ENCODE measurements at places on chromosomes 13 and 19. TPM values are rescaled to one million over a fixed set of nuclear protein-coding genes. Genes with fewer than 3 reads are reported as not detected.

The ZNF610 gene
- 0.52 TPM for total RNA-seq

The CPB2 gene
- total RNA-seq = not detected

The ZSCAN4 gene
- total RNA-seq = not detected

The CGB8 gene
- total RNA-seq = not detected

The NMRK2 gene
- total RNA-seq = not detected

GRCh38 chr13:35923347-35923746, 207.8 kb downstream of the DCLK1 start:
- DNase-seq = no peak

DNA sequence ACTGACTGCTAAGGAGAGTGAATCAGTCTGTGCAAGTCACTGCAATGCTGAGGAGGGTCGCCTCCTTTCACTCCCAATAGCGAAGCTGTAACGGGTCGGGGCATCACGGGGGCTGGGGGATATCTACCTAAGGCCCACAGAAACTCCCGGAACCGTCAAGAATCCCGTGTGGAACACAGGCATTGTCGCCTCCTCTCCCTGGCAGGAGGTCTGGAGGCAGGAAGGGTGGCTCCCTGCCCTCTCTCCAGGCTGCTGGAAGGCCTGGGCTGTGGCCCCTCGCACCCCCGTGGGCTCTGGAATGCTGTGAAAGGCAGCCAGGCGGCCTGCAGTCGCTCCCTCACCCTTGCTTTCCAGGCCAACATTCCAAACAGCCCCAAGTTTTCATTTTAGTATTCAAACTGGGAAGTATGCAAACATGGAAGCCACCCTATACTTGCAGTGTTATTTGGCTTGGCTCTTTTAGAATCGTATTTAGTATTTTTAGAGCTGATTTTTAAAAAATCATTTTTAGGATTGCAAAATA, 109.4 kb downstream of the CRYL1 start:
- DNase-seq = no peak

DNA sequence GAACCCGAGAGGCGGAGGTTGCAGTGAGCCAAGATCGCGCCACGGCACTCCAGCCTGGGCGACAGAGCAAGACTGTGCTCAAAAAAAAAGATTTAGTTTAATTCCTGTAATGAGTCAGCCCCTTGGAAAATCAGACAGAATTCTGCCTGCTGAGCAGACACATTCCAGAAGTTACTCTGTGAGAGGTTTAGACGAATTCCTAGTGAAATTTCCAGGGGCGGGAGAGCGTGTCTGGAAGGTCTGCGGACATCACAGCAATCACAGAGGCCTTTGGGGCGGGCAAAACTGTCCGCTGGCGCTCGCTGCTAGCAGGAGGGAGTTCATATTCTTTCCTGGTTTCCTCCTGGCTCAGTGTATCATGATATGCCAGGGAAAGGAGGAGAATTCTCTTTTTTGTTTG, 17.5 kb downstream of the MISP start:
- DNase-seq = no peak

GRCh38 chr13:108827646-108828045, 198.2 kb downstream of the MYO16 start:
- DNase-seq = no peak

DNA sequence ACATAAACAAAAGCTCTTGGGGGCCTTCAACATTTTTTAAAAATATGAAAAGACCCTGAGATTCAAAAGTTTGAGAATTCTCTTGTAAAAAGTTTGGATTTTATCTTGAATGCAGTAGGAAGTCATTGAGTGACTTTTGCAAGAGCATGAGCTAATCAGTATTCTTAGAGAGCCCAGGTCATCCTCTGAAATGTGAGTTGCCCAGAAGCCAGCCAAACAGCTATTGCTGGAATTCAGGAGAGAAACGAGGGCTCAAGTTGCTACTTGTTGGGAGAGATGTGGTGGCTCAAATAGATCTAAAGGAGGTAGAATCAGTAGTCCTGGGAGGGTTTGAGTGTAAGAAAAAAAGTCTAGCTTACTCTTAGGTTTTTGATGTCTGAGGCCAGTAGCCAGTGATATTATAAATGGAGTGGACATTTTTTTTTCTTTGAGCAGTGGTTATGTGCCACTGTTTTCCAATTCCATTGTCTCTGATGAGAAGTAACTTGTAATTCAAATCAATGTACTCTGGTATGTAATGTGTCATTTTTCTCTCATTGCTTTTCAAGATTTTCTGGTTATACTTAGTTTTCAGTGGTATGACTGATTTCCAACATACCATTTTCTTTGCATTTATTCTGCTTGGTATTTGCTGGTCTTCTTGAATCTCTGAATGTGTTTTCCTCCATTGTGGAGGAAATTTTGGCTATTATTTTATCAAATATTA, 30.7 kb downstream of the LMO7 start:
- no peak for DNase-seq

DNA sequence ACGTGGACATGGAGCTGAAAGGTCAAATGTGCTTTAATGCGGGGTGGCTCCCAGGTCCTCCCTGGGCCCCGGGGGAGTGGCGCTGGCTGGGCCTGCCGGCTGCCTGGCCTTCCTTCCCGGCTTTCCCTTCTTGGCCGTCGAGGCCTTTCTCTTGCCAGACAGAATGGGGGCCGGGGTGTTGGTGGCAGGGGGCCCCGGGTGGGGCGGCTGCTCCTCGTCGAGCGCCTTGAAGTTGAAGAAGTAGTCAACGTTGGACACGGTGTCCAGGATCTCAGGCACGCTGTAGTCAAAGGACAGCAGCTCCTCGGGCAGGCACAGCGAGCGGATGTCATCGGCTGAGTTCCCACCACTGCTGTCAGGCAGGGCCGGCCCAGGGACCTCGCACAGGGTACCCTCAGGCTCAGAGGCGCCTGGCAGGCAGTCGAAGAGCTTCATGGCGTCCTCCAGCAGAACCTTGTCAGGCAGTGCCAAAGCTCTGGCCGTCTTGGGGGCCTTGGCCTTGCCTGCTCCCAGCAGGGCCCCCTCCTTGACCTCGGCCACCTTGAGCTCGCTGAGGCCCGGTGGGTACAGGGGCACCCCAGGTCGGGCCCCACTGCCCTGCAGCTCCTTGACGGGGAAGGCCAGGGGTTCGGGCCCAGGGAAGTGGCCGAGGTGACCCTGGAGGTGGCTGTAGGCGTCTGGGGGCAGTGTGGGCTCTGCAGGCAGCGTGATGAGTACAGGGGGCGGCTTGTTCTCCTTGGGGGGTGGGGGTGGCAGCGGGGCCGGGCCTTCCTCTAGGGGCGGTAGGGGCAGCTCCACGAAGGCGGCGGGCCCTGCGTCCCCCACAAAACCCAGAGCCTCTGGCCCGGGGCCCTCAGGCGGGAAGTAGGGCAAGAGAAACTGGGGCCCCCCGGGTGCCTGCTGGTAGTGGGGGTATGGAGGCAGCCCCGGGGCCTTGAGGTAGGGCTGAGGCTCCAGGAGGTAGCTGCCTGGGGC, 1.3 kb downstream of the PRR22 start:
- DNase-seq = no peak

- no peak for DNase-seq
Observed at GRCh38 chr19:7722231-7722651, 9.7 kb downstream of the CLEC4G start.

DNA sequence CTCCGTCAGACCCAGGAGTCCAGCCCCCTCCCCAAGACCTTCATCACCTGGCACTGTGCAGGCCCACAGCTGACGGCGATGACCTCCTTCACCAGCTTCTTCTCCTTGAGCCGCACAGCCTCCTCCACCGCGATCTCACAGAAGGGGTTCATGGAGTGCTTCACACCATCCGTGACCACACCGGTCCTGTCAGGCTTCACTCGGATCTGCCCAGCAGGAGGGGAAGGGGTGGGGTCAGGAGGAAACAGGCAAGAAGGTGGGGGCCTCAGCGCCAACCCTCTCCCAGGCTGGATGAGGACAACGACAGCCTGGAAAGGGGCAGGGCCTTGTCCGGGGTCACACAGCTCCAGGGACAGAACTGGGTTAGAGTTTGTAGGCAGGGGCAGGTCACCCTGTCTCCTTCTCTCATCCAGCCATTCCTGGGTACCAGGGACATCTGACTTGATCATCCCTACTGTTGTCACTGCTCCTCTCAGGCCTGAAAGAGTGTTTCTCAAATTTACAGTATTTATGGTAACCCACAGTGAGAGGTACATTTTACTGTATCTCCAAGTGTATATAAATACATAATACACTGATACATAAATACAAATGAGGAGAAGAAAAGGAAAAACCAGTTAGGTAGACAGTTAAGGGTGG, 12.0 kb downstream of the ETFB start:
- no peak for DNase-seq

DNA sequence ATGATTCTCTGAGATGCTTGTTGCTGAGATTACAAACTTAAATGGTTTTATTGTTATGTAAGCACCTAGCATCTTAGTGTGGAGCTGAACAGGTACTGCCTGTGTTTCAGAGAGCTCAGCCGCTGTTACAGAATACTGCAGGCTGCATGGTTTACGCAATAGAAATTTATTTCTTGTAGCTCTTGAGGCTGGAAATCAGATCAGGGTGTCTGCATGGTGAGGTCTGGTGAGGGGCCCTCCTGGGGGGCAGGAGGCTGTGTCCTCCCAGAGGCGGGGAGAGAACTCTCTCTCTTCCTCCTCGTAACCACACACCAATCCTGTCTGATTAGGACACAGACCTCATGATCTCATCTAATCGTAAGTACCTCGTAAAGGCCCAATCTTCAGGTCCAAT, 13.1 kb downstream of the ATP11A start:
- DNase-seq = no peak

DNA sequence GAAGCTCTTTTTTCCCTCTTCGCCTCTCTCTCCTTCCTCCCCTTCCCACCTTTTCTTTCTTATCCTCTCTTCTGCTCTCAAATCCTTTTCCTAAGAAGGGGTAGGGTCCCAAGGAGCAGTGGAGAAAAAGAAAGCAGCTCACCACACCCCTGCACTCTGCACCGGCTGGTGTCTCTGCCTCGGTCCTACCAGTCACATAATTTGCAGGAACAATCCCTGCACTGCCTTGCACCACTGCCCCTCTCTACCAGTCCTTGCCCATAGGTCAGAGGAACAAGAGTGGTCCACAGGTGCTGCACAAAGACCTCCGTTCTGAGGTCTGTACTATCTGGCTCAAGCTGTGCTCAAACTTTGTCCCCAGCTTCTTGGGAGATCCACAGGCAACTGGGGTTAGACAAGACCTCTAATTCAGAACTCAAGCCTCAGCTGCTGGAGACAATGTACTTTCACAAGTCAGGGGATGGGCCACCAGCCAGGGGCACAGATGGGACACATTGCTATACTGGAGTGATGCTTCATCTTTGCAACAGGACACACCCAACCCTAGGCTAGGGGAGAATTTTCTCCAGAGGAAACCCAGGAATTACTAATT, 125.4 kb upstream of the ZNF507 start:
- DNase-seq = no peak

DNA sequence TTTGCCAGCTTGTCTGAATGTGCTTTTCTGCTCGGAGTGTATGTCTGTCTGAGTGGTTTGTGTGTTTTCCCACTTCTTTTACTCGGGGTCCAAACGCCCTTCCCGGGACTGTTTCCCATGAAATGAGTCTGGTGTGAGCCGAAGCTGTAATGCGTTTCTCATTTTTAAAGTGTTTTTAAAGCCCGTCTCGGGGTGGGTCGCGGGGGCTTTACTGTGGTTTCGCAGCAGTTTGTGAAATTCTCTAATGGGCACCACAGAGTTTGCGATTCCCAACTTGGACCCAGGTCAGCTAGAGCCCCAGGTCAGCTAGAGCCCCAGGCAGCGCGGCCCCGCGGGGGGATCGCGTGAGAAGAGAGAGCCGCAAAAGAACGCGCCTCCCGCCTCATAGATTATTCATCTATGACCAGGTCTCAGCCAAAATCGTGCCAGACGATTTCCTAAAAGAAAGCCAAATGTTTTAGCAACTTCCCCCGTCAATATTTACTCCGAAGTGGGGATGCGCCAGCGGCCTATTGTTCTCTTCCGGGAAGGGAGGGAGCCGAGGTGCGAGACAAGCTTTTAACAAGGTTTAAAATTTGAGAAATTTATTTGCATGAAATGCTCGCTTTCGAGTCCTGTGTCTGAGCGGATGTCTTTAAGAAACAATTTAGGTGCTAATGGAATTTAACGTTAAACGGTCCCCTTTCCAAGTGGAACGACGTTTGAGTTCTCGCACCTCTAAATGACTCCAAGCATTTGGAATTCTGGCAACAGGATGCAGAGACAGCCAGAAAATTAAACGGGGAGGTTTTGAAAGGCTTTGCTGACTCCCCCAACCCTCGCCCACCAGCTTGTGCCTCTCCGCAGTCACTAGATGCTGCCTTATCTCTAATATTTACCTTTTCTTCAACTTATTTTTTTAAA, 2.2 kb downstream of the ZIC2 start:
- no peak for DNase-seq
